ENCODE measurements at places on chromosomes 1 and 21.

GRCh38 chr1:156645666-156646065 lies 3.7 kb downstream of the BCAN start:
- no peak for DNase-seq

GRCh38 chr1:20496241-20496661 lies 10.2 kb upstream of the CAMK2N1 start:
- DNase-seq = peak; percentile 16

DNA sequence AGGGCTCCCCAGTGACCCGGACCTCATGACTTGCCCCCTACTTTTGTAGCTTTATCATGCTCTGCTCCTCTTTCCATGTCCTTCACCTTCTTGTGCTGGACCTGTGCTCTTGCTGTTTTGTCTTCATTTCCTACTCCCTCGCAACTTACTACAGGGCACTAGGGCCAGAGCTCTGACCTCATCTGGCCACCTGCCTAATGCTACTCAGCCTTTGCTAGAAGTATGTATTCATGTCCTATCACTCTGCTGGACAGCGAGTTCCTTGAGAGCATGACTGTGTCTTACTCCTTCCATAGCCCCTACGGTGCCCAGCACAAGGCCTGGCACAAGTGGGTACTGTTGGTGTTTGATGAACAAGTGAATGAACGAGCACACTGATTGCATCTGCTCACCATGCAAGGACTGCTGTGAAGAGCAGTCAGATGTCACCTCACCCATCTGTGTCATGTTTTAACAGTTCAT lies 1.9 kb downstream of the MTFR1L start:
- no peak for DNase-seq

GRCh38 chr1:38858833-38859560 lies 575 bp downstream of the RRAGC start:
- DNase-seq = peak; percentile 22

- no peak for DNase-seq
Measured at GRCh38 chr1:21624571-21625389, 44.4 kb downstream of the RAP1GAP start.

GRCh38 chr1:147545133-147545532 lies 3.8 kb downstream of the BCL9 start:
- DNase-seq = peak; percentile 86

- DNase-seq = no peak
Measured at GRCh38 chr1:237287876-237288521, 246.0 kb downstream of the RYR2 start.

GRCh38 chr1:178768423-178768822 lies 43.4 kb downstream of the RALGPS2 start:
- DNase-seq = no peak

DNA sequence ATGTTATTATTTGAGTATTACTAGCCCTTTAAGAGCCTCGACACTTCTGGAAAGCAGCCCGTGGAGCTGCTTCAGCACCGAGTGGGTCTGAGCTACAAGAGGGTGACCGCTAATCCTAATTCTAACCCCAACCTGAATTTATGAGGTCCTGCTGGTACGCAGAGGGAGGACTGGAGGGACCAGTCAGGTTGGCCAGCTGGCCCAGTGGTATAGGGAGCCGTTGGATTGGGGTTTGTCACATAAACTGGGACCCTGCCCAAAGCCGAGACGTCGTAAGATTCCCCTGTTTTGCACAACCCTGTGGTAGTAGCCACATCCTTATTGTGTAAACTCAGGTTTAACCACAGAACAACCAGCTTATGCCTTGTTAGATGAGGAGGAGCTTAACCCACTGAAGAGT lies 60.8 kb upstream of the F3 start:
- no peak for DNase-seq

DNA sequence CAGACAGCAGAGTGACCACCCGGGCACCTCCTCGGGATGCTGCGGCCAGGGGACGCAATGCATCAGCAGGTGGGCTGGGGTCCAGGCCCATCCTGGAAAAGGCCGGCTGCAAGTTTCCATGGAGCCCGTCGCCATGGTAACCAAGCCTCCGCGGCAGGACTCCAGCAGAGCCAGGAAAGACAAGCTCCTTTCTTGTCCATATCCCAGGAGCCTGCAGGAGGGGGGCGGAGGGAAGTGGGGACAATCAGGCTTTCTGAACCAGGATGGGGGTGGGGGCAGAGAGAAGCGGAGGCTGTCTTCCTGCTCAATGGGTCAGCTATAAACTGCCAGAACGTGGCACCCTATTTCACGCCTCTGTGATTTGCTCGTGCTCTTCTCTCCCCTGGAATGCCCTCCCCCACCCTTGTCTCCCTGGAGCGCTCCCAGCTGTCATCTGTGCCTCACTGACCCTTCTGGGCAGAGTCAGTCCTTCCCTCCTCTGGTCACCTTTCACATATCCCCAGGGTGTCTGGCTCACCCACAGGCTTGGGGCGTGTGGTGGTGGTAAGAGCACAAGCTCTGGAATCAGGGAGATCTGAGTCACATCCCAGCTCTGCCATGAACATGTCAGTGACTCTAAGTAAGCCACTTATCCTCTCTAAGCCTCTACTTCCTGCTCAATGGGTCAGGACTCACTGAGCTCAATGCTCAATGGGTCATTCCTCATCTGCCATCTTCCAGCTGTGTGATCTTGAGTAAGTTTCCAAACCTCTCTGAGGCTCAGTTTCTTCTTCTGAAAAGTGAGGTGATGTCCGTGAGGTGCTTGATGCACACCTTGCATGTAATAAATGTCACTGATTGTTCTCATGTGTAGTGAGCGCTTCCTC lies 58.9 kb upstream of the LAPTM5 start:
- DNase-seq = no peak

DNA sequence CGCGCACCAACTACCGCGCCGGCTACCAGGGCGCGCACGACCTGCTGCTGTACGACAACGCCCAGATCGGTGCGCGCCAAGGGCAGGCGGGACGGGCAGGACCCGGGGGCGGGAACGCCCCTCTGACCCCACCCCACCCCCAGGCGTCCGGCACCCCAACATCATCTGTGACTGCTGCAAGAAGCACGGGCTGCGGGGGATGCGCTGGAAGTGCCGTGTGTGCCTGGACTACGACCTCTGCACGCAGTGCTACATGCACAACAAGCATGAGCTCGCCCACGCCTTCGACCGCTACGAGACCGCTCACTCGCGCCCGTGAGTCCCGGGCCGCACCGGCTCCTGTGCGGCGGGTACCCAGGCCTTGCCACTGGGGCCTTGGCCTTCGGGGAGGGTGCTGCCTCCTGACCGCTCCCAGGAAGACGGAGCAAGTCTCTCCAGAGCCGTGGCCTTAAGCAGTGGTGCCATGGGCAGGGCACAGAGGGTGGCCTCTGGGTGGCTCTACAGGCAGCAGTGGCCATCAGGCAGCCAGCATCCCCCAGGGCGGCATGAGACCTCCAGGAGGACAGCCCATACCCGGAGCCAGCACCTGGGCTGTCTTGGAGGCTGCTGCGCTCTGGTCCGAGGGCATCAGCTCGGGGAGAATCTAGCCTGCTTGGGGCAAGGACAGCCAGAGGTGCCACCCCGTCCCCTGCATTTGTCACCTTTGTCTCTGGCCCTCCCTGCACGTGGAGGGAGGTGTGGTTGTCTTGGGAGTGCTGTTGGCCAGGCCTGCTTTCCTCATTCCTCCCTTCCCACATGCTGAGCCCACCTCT lies 8.1 kb upstream of the MMP23B start:
- no peak for DNase-seq

- DNase-seq = no peak
Measured at GRCh38 chr1:54459726-54460191, 53.6 kb upstream of the SSBP3 start.

GRCh38 chr1:58881471-58881994 lies 97.7 kb upstream of the JUN start:
- DNase-seq = no peak

DNA sequence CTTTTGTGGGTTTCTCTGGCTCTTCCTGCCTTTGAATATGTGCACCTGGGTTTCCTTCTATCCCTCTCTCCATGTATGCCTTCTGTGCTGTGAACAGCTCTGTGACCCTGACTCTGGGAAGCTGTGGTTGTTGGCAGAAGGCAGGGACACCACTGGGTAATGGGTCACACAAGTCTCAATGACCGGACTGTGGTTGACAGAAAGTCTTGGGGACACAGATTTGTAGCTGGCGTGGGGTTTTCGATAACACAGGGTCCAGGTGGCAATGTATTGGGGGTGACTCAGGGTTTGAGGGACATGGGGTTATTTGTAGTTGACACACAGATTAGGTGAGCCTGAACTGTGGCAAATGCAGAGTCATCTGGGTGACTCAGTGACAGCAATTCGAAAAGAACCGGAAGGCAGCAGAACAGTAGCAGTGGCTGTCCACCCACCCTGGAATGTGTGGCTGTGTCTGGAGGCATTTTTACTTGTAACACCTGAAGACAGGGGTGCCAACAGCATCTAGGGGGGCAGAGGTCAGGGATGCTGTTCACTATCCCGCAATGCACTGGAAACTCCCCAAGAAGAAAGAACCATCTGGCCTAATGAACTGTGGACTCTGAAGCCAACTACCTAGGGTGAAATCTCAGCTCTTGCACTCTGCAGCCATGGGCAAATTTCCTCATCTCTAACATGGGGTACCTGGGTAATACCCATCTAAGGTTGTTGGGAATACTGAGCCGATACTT lies 13.0 kb upstream of the SLC6A9 start:
- no peak for DNase-seq

GRCh38 chr1:6258675-6259074 lies 2.2 kb downstream of the GPR153 start:
- no peak for DNase-seq
